ENCODE measurements at places on chromosomes 2 and 18. TPM values are rescaled to one million over a fixed set of nuclear protein-coding genes. Genes with fewer than 3 reads are reported as not detected.

GPR45 gene
- total RNA-seq: not detected

RBFA gene
- 21.7 TPM for total RNA-seq

ALPG gene
- total RNA-seq: not detected

NYAP2 gene
- 0.14 TPM for total RNA-seq

ACMSD gene
- not detected for total RNA-seq

TLX2 gene
- total RNA-seq: not detected

LAMA1 gene
- 0.56 TPM for total RNA-seq

ERFE gene
- total RNA-seq: 1.5 TPM

All from thoracic aorta (tissue), 2 donors.